ENCODE measurements at places on chromosomes 16 and 17.

- DNase-seq: peak; percentile 84
Observed at GRCh38 chr17:47066841-47067682, 88.0 kb upstream of the RPRML start.

DNA sequence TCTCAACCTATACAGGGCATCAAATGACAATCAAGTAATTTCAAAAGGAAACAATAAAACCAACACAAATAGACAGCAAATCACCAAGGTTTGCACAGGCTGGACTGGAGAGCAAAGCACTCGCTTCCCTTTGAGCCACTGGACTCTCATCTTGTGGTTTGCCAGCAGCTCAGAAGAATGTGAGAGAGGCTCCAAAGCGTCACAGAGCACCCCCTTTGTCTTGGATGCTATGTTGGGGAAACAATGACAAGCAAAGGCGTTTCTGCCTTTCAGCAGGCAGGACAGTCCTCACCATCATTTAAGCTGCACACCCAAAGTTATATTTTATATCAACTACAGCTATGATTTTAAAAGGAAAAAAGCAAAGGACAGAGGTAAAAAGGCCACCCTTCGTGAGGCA is 13.2 kb downstream of the SLC6A4 start:
- no peak for DNase-seq

DNA sequence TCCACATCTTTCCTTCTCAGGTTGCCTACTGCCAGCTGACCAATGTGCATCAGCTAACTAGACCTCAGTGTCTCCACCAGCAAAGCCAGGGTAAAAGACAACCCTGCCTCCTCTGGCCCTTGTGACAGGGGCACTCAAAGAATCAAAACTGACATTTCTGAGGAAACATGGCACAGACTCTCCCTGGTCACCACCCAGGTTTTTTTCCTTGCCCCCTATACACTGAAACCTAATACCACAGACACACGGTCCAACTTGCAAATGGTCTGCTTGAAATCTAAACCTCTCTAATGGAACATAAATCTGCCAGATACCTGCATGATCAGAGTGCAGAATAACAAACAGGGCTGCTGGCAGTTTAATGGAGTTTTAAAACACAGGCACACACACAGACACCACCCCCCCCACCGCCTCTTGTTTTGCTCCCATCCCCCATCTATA is 19.5 kb upstream of the CORO6 start:
- no peak for DNase-seq

DNA sequence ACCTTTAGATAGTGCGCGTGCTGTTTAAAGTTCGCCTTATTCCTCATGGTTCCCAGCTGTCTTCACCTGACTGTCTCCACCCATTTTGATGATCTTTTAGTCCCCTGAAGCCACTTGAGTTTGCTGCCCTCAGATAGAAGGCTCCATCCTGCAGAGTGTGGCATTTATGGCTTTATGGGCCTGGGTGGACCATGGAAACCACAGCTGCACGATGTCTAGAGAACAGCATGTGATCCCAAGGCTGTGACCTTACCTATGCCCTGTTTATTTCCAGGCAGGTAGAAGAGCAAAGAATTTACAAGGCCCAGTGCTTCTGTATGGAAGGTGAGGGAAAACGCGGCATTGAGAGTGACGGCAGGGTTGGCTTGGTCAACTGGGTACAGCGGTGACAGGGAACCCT is 356.9 kb downstream of the SLC39A11 start:
- no peak for DNase-seq

DNA sequence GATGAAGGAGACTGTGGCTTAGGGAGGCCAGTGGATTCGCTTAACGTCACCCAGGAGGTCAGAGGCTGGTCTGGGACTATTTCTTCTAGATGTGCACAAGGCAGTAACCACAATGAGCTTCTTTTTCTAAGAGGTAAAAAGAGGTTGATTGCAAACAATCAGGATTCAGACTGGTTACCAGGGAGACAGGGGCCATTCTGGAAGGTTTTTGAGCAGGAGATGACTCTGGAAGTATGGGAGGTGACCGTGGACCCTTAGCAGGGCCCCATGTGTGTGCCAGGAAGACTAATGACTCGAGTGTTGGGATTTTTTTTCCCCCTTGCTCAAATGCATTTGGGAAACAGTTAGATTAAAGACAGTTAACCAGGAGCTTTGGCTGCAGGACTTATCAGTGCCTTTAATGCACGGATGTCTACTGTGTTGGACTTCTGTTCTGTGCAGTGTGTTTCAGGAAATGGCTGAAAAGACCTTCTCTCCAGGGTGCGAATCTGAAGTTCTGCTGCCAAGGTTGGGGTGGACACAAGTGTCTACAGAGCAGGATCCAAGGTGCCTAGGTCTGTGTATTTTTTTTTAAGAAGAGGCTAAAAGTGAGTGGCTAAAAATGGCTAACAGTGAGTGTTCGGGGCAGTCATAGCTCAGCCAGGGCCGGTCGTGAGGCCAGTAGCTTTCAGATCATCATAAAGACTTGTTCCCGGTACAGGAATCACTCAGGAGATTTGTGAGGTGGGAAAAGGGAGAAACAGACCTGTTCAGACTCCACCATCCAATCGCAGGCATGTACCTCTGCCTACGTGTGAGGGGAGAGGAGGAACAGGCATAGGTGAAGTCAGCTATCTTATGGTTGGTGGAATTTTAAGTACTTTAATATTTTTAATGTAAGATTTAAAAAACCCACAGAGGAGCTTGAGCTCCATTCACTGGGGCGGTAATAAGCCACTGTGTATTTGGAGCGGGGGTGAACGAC is 82.3 kb upstream of the CIBAR2 start:
- no peak for DNase-seq

- no peak for DNase-seq
Observed at GRCh38 chr17:11324846-11325420, 83.9 kb downstream of the SHISA6 start.

- DNase-seq: no peak
Observed at GRCh38 chr17:45992175-45992574, 6.9 kb upstream of the STH start.

- DNase-seq: no peak
Observed at GRCh38 chr16:57191056-57191571, 5.0 kb downstream of the RSPRY1 start.

DNA sequence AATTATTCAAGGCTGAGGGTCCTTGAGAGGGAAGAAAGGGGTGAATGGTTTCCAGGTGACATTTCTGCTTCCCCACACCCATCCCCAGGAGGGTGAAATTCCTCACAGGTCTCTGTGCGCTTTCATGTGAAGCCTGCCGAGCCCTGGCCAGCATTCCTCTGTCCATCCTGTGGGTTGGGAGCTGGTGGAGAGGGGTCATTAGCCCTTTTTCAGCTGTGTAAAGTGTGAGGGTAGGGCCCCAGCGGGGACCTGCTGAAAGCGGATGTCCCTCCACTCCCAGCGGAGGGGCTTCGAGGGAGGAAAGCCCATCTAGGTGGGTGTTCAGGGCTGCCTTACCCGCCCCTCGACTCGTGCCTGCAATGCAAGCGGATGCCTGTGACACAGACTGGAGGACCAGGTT is 53.3 kb upstream of the DLX4 start:
- no peak for DNase-seq

DNA sequence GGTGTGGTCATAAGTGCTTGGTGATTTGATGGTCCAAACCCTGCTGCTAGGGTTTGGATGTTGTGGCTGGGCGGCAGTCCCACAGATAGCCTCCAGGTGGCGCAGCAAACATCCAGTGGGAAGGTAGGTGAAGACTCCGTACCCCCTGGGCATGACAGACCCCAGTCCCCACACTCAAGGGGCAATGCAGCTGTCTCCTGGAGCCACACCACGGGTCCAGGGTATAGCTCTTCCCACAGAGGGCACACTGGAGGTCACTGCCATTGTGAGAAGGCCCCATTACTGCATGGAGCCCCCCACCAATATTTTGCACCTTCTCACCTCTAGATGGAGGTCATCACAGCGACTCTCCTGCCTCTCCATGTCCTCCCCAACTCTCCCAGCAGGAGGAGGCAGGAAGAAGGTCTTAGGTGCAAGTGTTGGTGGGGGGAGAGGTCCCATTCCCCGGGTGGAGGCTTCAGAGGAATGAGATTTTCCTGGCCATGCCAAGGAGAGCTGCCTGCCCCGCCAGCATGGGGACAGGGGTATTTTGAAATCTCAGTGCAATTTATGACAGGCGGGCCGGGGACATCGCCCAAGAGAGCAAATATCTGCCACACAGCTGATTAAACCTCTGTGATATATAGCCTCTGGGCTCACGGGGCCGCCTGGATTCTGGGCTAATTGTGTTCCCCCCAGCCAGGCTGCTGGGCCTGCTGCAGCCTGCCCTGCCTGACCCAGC is 17.1 kb upstream of the C17orf113 start:
- DNase-seq: peak; percentile 73

Measured in tibial artery (tissue), 4 donors.